ENCODE measurements at places on chromosomes 2 and 18.

- DNase-seq, result no peak
Measured at GRCh38 chr2:129887688-129888266, 91.7 kb upstream of the RAB6C start.

- DNase-seq, result no peak
Measured at GRCh38 chr18:62760403-62760734, 45.0 kb downstream of the PHLPP1 start.

DNA sequence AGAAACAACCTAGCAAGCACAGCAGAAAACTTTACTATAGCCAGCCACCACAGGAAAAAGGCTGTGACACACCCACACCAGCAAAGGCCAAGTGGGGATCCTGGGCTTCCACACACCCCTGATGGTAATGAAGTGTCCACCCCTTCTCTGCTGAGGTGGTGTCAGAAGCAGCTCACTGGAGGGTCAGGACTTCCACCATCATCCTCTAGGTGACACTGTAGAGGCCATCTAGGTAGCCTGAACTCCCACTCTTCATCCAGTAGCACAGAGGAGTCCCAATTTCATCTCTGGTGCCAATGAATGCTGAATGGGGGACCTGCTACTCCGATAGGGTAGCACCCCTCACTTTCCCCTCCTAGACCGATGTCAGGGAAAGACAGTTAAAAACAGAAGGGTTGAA lies 1544.4 kb downstream of the LRP1B start:
- DNase-seq, result no peak

GRCh38 chr2:85564144-85564563 lies 2.9 kb upstream of the GGCX start:
- DNase-seq, result no peak

DNA sequence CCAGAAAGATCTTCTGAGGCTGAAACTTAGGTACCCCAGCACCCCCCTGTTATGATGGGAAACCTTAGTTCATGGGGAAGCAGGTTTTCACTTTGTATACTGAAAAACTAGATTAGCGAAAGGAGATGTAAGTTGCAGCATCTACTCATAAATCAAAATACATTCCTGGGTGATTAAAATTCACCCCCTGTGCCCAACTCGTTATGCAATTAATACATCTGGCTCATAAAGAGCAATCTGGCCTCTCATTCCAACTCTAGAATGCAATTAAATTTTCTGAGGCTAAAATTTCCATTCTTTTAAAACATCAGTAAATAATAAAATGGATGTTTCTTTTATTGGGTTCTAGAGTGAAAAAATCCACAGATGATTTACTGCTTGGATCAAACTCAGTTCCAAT lies 110.9 kb upstream of the BZW1 start:
- DNase-seq, result no peak

- DNase-seq, result no peak
Measured at GRCh38 chr18:30465096-30465495, 577.4 kb downstream of the DSC3 start.

- no peak for DNase-seq
Measured at GRCh38 chr2:160367887-160368286, 125.7 kb downstream of the RBMS1 start.

GRCh38 chr2:211503856-211504255 lies 947.5 kb downstream of the CPS1 start:
- DNase-seq, result no peak

DNA sequence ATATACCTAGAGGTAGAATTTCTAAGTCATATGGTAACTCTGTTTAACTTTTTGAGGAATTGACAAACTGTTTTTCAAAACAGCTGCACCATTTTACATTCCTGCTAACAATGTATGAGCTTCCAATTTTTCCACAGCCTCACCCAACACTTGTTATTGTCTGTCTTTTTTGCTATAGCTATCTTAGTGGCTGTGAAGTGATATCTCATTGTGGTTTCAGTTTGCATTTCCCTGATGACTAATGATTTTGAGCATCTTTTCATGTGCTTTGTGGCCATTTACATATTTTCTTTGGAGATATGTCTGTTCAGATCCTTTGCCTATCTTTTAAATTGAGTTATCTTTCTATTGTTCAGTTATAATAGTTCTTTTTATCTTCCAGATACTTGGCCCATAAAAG lies 273.8 kb downstream of the AGPS start:
- DNase-seq, result no peak

DNA sequence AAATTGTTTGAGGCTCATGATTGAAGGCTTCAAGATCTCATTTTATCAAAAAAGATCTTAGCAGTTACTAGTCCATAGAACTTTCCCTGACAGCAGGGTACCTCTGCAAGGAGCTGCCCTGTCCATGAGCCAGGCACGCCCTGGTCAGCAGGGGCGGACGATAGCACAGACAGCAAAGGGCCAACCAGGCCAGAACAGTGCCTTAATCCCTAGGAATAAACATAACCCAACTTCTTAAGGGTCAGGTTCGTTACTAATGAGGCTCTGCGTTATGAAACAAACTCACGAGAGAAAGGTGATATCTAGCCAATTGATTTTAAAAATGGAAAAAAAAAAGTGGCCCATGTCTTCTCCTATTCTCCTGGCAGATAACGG lies 59.2 kb downstream of the BCL2 start:
- DNase-seq, result no peak

GRCh38 chr2:98091738-98092137 lies 4.8 kb downstream of the VWA3B start:
- no peak for DNase-seq

GRCh38 chr2:196233021-196233804 lies 61.8 kb upstream of the STK17B start:
- no peak for DNase-seq

GRCh38 chr18:22447792-22448191 lies 30.1 kb upstream of the CTAGE1 start:
- no peak for DNase-seq

GRCh38 chr2:29655391-29656086 lies 265.8 kb downstream of the ALK start:
- no peak for DNase-seq

GRCh38 chr2:65386344-65386743 lies 46.1 kb downstream of the SPRED2 start:
- DNase-seq, result no peak

DNA sequence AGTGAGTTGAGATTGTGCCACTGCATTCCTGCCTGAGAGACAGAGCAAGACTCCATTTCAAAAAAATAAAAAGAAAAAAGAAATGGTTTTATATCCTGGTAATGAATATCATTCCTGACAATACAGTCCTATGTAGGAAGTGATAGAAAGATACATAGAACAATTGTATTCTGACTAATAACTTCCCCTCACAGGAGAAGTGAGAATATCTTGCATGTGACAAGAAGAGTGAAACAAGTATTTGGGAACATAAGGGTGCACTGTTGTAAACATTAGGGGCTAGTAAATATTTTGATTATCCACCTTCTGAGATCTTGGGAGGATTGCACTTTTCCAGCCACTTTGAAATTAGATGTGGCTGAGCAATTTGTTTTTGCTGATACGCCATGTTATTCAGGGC lies 40.7 kb downstream of the KLHL14 start:
- DNase-seq, result no peak

DNA sequence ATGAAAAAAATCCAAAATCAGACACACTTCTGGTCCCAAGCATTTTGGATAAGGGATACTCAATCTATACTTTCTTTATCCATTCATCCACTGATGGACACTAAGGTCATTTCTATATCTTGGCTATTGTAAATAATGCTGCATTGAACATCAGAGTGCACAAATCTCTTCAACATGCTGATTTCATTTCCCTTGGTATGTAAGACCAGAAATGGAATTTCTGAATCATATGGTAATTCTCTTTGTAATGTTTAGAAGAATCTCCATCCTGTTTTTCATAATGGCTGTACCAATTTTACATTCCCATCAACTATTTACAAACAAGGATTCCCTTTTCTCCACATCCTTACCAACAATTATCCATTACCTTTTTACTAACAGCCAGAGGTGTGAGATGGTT lies 33.7 kb upstream of the MCM6 start:
- no peak for DNase-seq

DNA sequence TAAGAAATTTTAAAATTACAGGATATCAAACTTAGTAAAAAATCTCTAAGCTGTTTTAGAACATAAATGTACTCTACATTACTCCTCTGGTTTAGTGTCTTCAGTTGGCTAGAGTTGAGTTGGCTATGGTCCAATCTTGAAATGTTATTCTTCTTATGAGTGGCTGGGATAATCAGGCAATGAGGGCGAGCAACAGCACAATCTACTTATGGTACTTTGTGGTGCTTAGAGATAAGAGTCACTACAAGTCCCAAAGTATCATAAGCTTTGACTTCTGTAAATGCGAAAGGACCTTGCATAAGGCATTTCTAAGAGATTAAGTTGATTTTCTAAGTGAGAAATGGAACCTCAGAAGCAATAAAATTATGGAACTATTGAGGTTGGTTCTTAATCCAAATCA lies 361.7 kb downstream of the GPD2 start:
- DNase-seq, result no peak
